Kidney (tissue), 22 donors: ENCODE measurements at places on chromosomes 6 and 20. TPM values are rescaled to one million over a fixed set of nuclear protein-coding genes. Genes with fewer than 3 reads are reported as not detected.

The ULBP3 gene
- 5.0 TPM for total RNA-seq

The STMN3 gene
- total RNA-seq = 84.9 TPM

DNA sequence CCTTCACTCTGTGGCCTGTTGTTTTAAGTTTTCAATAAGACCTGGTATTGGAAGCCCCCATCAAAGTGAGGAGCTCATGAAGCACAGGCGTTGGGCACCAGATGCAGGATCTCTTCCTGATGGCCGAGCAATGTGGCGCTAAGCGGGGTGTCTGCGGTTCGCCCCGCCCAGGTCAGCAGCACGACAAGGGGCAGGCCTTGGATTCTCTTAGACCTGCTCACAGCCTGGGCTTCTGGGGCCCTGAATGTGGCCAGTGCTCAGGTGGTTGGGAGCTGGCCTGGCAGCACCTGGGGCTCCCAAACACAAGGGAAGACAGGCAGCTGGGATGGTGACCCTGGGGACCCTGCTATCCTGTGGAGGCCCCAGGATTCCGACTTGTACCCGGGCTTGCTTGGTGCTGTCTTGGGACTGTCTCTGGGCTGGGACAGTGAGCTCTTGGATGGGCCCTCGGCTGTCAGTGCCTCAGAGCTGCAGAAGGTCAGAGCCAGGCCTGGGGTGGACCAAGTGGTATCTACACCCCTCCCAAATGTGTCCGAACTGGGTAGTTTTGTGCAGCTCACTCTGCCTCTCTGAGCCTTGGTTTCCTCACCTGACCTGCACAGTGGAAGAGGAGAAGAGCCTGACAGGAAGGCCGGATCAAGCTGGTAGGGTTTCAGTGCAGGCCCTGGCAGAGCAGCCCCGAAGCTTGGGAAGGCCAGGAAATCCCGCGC, 69.1 kb downstream of the PHACTR3 start:
- DNase-seq = no peak

GRCh38 chr20:1885254-1885653, 10.0 kb upstream of the SIRPA start:
- no peak for DNase-seq

DNA sequence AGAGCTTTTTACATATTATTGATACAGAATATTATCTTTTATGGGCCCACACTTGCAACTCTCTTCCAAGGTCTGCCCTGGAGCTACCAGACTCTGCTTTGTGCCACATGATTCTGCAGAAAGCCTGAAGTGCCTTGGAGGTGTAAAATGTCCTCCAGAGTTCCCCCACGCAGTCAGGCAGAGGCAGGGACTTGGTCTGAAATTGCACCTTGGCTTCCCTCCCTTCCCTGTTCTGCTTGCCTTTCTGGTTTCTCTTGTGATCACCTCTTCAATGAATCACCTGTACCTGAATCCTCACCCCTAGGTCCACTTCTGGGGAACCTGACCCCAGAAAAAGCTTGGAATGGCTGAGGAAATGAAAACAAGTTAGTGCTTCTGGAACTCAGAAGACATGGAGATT, 43.0 kb upstream of the TGM2 start:
- no peak for DNase-seq

DNA sequence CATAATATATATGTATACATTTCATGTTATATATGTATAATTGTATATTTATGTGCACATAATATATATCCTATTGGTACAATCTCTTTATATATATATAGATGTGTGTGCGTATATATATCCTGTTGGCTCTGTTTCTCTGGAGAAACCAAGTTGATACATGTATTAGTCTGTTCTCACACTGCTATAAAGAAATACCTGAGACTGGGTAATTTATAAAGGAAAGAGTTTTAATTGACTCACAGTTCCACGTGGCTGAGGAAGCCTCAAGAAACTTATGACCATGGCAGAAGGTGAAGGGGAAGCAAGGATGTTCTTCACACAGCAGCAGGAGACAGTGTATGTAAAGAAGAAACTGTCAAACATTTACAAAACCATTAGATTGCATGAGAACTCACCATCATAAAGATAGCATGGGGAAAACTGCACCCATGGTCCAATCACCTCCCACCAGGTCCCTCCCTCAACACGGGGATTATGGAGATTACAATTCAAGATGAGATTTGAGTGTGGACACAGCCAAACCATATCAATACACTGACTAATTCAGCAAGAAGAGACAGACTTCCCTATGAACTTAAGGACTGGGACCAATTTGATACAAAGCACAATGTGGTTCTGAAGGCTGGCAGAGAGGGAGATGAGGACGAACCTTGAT, 14.0 kb downstream of the CST3 start:
- DNase-seq = no peak

DNA sequence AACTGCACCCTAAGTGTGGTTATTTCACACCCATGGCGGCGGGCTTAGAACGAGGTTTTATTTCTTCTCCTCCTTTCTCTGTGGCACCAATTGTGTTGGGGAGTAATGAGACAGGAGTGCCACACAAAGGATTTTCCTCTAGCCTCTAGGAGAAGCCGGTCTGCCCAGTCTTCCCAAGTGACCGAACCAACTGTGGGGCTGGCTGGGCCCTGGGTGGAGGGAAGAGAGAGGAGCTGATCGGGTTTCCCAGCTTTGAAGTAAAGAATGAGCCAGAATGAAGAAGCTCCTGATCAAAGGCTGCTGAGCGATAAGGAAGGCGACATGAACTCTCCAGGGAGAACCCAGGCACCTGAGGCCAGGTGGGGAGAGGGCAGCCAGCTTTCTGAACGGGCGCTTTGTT, 616.0 kb upstream of the BTBD3 start:
- DNase-seq = no peak
